ENCODE measurements at places on chromosomes 12 and 14. TPM values are rescaled to one million over a fixed set of nuclear protein-coding genes. Genes with fewer than 3 reads are reported as not detected.

DNA sequence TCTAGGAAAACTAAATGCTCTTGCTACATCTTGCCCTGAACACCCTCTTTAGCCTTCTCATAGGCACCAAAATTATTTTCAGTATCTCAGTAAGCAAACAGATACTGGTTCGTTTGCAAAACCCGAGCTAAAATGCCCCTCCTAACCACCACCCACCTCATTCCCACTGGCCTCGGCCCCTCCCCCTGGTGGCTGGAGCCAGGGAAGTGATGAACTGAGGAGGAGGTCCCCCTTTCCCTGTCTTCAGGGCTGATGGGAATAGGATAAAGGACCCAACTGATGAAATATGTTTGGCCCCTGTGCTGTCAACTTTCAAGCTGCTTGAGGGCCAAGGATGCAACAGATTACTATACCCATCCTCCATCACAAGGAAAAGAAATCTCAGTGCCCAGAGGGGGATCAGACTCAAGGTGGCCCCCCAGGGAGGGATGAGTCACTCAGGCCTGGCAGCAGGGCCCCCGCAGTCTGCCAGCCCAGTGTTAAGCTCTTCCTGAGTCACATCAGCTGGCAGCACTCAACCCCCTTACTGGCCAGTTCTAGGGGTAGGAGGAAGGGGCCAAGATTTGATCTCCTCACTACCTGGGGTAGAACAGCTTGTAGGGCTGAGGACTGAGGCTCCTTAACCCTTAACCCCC, 1.7 kb downstream of the ANKRD52 start:
- H3K36me3 ChIP-seq = peaks cover 28% of the 10 kb centered on the region
- H3K27me3 ChIP-seq = no peaks in the 10 kb centered on the region

- peak overlapping the region; percentile 23 for H3K27ac ChIP-seq
- no peaks in the 10 kb centered on the region for H3K27me3 ChIP-seq
- H3K4me1 ChIP-seq = no peaks in the 10 kb centered on the region
- peaks cover 53% of the 10 kb centered on the region for H3K36me3 ChIP-seq
Observed at GRCh38 chr14:73102806-73103497, 33.4 kb upstream of the PSEN1 start.

GRCh38 chr14:70926235-70926830, 19.1 kb downstream of the PCNX1 start:
- no peak overlapping the region for H3K4me3 ChIP-seq
- H3K4me1 ChIP-seq = peaks cover 67% of the 10 kb centered on the region
- no peaks in the 10 kb centered on the region for H3K36me3 ChIP-seq
- no peak for DNase-seq
- H3K27me3 ChIP-seq = no peaks in the 10 kb centered on the region

DNA sequence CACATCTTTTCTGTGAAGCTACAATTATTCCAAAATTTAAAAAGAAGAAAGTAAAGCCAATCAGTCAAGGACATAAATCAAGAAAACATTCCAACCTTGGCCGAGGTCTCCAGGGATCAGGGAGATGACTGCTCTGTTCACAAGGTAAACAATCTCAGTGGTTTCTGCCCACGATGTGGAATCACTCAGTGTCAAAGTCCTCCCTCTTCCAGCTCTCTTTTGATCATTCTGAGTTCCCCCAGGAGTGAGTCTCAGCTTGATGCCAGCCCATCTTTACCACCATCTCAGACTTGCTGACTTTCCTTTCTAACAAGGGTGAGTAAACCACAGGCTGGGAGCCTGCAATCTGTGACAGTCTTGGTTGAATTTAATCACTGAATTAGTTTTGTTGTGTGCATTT, 4.8 kb upstream of the SERPINA9 start:
- no peaks in the 10 kb centered on the region for H3K4me1 ChIP-seq
- no peak overlapping the region for H3K4me3 ChIP-seq
- H3K36me3 ChIP-seq = no peaks in the 10 kb centered on the region

DNA sequence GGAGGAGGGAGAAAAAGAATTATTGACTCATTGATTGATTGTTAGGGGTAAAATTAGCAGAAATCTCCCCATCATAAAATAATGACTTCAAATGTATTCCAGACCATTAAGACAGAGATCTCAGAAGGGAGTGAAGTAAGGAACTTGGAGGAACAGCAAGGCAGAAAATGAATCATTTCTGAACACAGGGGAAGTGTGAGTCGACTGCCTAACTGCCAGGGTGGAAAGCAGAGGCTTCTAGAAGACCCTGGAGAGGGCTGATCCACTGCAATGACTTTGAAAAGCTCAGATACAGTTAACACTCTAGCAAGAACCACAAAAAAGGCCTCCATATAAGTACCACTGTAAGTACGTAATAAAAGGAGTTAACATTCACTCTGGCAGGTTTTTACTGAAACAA, 9.7 kb downstream of the GLTP start:
- DNase-seq = no peak
- no peaks in the 10 kb centered on the region for H3K27me3 ChIP-seq
- no peak overlapping the region for H3K27ac ChIP-seq
- no peaks in the 10 kb centered on the region for H3K36me3 ChIP-seq

DNA sequence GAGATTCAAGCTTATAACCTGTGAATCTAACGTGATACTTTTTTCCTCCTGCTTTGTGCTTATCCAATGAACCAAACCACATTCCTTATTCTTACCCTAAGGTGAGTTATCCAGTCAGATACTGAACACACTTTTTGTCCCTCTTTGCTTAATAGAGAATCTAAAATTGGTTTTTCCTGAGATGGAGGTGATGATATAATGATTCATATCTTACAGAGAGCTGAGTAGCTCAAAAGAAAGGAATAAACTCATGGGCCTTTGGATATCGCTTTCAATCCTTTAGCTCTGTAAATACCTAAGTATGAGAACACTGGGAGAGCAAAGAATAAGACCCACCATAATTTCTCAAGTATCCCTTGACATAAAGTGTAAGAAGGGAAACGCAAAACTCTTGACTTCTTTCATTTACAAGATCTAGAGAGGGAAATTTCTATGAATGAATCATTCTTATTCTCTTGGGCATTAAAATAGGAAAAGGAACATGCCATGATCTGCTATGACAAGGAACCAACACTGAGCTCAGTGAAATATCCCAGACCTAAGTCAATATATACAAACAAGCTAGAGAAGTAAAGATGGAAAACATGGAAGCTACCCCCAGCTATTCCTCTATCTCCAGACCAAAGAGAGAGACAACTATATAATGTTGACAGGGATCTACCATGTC, 81.8 kb upstream of the STAC3 start:
- H3K27me3 ChIP-seq = no peaks in the 10 kb centered on the region
- no peak overlapping the region for H3K27ac ChIP-seq
- no peak overlapping the region for H3K4me3 ChIP-seq
- H3K4me1 ChIP-seq = no peaks in the 10 kb centered on the region

GRCh38 chr14:32203928-32204357, 874 bp upstream of the RNU6-8 start:
- H3K27me3 ChIP-seq = peaks cover 2% of the 10 kb centered on the region
- no peaks in the 10 kb centered on the region for H3K36me3 ChIP-seq
- H3K4me3 ChIP-seq = peak overlapping the region; percentile 78
- peak overlapping the region; percentile 98 for H3K27ac ChIP-seq

- no peaks in the 10 kb centered on the region for H3K36me3 ChIP-seq
- H3K4me1 ChIP-seq = no peaks in the 10 kb centered on the region
- no peaks in the 10 kb centered on the region for H3K27me3 ChIP-seq
- DNase-seq = no peak
Observed at GRCh38 chr14:100291305-100292075, 14.8 kb downstream of the SLC25A29 start.

- H3K4me1 ChIP-seq = no peaks in the 10 kb centered on the region
- H3K4me3 ChIP-seq = no peak overlapping the region
Observed at GRCh38 chr14:82850576-82850975, 1316.9 kb upstream of the SEL1L start.

GRCh38 chr12:105417732-105418131, 87.2 kb downstream of the C12orf75 start:
- no peak overlapping the region for H3K4me3 ChIP-seq
- H3K27me3 ChIP-seq = no peaks in the 10 kb centered on the region
- H3K27ac ChIP-seq = no peak overlapping the region

GRCh38 chr12:92336641-92337040, 191.0 kb upstream of the BTG1 start:
- no peaks in the 10 kb centered on the region for H3K36me3 ChIP-seq
- peaks cover 36% of the 10 kb centered on the region for H3K4me1 ChIP-seq
- no peak overlapping the region for H3K4me3 ChIP-seq
- no peak overlapping the region for H3K27ac ChIP-seq
- no peaks in the 10 kb centered on the region for H3K27me3 ChIP-seq

DNA sequence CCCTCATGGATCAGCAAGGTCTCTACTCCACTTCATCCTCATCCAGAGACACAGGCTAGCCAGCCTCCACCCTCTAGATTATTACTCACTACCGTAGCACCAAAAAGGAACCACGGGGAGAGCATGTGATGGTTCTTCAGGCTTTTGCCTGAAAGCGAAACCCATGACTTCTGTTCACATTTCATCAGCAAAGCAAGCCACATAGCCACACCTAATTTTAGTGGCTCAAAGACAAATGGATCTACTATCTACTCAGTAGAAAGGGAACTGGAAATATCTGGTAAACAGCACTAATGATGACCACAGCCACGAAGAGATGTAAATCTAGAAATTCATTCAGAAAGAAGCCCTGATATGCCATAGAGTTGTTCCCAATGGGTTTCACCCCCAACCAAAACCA, 51.4 kb downstream of the VCPKMT start:
- H3K27me3 ChIP-seq = no peaks in the 10 kb centered on the region
- H3K27ac ChIP-seq = peak overlapping the region; percentile 97
- H3K4me1 ChIP-seq = peaks cover 77% of the 10 kb centered on the region
- H3K36me3 ChIP-seq = peaks cover 19% of the 10 kb centered on the region
- DNase-seq = peak; percentile 85

GRCh38 chr14:56125772-56126636, 7.8 kb downstream of the PELI2 start:
- H3K4me1 ChIP-seq = peaks cover 34% of the 10 kb centered on the region
- peaks cover 11% of the 10 kb centered on the region for H3K27me3 ChIP-seq
- H3K36me3 ChIP-seq = no peaks in the 10 kb centered on the region
- no peak for DNase-seq
- H3K27ac ChIP-seq = no peak overlapping the region

DNA sequence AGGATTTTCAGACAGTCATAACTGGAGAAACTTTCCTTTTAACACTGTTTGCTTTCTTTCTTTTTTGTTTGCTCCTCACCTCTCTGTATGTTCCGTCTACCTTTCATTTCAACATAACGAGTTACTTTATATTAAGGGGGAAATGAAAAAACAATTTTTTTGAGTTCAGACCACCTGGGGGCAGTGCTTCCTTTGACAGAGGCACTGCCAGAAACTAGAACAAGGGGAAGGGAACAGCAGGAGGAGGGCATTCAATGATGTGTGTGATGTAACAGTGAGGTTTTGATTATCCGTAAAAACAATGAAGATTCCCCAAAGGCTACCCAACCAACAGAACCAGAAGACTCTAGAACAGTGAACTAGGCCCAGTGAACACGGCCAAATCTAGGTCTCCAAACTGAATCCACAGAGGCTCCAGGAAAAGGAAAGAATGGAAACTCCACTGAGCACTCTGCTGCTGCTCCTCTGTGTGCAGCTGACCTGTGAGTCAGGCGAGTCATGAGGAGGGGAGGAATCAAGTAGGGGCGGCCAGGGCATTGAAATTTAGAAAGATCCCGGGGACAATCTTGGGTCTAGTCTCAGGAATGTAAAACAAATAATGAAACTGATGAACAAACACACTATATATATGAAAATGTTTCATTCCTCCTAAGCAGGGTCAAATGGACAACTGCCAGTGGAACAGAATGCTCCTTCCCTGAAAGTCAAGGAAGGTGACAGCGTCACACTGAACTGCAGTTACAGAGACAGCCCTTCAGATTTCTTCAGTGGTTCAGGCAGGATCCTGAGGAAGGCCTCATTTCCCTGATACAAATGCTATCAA, 323.5 kb downstream of the DAD1 start:
- no peak for DNase-seq
- H3K36me3 ChIP-seq = no peaks in the 10 kb centered on the region
- peaks cover 2% of the 10 kb centered on the region for H3K4me1 ChIP-seq

DNA sequence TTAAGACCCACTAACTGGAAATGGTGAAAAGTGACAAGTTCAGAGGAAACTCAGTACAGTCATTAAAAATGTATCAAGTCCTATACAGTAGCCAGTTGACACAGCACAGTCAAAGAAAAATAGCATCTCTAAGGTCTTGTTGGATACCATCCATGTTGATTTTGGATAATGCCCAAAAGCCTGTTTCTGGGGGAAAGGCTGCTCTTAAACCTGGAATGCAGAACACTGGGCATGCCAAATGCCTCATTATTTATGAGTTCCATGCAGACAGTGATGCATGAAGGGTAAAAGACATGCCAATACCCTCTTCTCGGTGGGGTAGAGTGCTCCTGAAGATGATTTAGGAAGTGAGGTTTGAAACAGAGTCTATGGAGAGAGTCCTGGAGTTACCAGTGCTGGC, 29.6 kb downstream of the KCNK13 start:
- no peak overlapping the region for H3K4me3 ChIP-seq
- H3K27me3 ChIP-seq = peaks cover 27% of the 10 kb centered on the region
- no peak for DNase-seq

DNA sequence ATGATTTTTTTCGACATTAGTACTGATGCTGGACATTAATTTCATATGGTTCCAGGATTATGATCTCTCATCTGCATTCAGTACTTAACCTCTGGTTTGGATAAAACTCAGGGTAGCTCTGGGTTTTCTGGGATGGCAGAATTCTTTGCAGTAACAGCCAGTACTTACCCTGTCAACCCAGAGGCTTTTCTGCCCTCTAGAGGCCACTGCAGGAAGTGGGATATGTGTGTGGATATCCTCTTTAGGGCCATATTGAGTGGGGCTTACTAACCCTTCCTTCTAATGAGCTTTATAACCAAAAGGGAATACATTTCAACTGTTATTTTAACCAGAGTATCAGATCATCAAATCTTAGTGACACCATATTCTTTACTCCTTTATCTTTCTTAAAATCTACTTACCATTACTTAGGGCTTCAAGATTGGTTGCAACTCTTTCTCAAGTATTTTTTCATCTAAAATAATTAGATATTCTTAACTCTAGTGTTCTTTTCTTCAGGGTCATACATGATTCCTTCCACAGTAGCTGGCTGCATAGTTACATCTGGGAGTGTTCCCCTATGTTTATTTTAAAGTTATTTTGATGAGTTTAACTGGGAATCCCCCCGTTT, 488.0 kb upstream of the STXBP6 start:
- no peaks in the 10 kb centered on the region for H3K4me1 ChIP-seq
- H3K36me3 ChIP-seq = no peaks in the 10 kb centered on the region
- no peak overlapping the region for H3K27ac ChIP-seq
- no peak overlapping the region for H3K4me3 ChIP-seq
- peak; percentile 49 for DNase-seq

- H3K27ac ChIP-seq = no peak overlapping the region
- no peak for DNase-seq
- H3K27me3 ChIP-seq = no peaks in the 10 kb centered on the region
- no peak overlapping the region for H3K4me3 ChIP-seq
Observed at GRCh38 chr12:10926269-10926668, 2.8 kb upstream of the PRH2 start.

Gene PZP
- total RNA-seq = not detected

Gene GRIP1
- 0.51 TPM for total RNA-seq

Gene FAM186B
- not detected for total RNA-seq

Gene PROX2
- 0.38 TPM for total RNA-seq

Gene ADAMTS20
- not detected for total RNA-seq

Gene CLEC4D
- not detected for total RNA-seq

Gene FSCB
- not detected for total RNA-seq

Gene ATP2B1
- 26.2 TPM for total RNA-seq

Gene KCNMB4
- total RNA-seq = 1.3 TPM
